ENCODE measurements at places on chromosomes 3 and 15.

DNA sequence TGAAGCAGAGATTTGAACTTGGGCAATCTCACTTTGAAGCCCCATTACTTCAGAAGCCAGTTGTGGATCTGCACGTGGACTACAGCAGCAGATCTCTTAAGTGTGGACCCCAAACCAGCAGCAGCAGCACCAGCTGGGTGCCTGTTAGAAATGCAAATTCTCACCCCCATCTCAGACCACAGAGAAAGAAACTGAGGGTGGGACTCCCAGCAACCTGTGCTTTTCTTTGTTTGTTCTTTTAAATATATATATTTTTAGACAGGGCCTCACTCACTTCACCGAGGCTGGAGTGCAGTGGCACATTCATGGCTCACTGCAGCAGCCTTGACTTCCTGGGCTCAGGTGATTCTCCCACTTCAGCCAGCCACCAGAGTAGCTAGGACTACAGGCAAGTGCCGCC, 53.2 kb downstream of the SLTM start:
- no peak for DNase-seq

DNA sequence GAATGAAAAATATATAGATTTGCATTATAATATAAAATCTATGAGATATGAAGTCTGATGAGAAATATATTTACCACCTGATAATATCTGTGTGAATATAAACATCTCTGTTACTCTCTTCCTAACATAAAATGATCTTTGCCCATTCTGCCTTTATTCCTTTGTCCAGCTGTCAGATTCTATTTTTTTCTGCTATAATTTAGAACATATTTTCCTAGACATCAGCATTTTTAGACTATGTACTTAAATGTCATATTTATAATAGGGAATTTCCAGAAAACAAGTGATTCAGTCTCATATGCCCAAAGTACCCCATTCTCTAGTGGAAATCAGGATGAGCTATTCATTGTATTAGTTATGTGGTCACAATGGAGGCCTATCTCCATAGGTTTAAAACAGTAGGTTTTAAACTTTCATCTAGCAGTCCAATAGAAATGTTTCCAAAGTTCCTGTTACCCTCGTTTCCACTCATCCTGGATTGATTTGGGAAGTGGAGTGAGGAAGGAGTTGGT, 83.3 kb downstream of the FILIP1L start:
- DNase-seq, result no peak

- no peak for DNase-seq
These were observed 23.9 kb upstream of the SLC25A36 start for GRCh38 chr3:140917772-140918171.

- DNase-seq, result no peak
These were observed 435.2 kb upstream of the SUCLG2 start for GRCh38 chr3:68089572-68090011.

GRCh38 chr3:4533489-4534443, 40.6 kb downstream of the ITPR1 start:
- DNase-seq, result no peak

DNA sequence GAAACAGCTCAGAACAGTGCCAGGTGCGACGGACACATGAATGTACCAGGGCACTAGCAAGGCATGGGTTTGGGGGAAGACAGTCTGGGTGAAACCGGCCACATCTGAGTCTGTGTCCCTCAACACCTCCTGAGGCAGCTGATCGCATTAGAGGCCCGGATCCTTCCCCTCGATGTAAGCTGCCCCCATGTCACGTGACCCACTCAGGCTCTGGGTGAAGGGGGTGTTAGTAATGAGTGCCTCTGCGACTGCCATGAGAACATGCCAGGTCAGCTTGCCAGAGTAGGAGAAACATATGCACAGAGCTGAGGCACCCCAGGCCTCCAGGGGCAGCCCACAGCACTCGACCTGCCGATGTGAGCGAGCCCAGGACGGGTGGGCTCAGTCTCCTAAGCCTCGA, 29.7 kb downstream of the PRR23E start:
- DNase-seq, result no peak

GRCh38 chr3:59654123-59654479, 604.3 kb upstream of the CFAP20DC start:
- DNase-seq, result no peak

DNA sequence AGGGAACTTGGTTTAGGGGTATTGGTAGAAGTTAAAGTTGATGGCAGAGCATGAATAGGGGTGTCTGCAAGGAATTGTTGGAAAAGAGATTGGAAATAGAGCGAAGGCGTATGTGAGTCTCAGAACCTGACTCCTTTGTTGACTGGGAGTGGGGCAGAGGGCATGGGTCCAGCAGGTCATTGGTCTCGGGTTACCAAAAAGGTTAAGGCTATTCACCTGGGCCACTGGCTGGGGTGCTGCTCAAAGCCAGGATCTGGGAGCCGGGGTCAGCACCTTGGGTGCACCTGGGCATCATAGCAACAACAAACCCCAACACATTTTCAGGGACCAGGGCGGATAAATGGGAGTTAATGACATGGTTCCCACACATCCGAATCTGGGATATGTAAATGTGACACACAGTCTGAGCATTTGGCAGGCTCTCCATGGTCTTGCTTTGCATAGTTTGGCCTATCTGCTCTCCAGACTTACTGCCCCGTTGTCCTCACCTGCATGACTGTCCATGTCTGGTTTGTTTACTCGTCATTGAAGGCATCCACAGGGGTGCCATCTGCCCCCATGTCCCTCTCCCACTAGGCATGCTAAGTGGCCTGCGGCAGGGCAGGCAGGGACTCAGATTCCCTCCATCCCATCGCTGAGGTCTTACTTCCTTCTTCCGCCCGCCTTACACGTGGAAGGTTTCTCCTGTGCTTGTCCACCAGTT, 10.1 kb downstream of the KLF13 start:
- no peak for DNase-seq

DNA sequence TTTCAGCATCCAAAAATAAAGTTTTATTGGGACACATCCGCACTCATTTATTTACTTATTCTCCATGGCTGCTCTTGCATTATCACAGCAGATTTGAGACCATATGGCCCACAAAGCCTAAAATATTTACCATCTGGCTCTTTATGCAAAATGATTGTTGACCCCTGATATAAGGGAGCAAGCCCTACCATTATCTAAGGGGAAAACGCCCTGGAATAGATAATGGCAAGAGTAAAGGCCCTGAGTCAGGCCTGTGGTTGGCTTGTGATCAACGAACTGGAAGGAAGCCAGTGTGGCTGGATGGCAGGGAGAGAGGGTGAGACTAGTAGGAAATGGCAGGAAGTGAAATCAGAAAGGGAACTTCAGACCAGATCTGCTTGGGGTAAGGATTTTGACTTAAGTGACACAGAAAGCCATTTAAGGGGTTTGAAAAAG, 24.6 kb upstream of the DMXL2 start:
- no peak for DNase-seq
